ENCODE measurements at places on chromosomes 1 and 21. TPM values are rescaled to one million over a fixed set of nuclear protein-coding genes. Genes with fewer than 3 reads are reported as not detected.

GRCh38 chr1:19319196-19319595, 7.1 kb downstream of the SLC66A1 start:
- no peak for DNase-seq

- no peak for DNase-seq
These were observed 12.5 kb upstream of the SPSB1 start for GRCh38 chr1:9280015-9280860.

DNA sequence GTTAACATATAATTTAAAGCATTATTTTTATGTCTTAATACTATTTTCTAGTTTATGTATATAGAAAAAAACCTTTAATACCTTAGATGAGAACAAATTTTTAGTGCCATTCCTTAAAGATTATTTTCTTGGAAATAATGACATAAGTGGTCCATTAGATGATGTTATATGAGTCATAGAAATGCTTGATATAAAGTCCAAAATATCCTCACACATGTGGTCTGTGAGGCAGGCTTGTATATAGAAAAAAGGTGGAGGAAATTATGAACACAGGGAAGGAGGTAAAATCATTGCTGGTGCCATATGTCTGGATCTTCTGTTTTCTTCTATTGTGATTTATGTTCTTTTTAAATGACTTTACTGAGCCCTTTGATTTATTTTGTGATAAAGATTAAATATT, 79.3 kb downstream of the MAP3K7CL start:
- no peak for DNase-seq

DNA sequence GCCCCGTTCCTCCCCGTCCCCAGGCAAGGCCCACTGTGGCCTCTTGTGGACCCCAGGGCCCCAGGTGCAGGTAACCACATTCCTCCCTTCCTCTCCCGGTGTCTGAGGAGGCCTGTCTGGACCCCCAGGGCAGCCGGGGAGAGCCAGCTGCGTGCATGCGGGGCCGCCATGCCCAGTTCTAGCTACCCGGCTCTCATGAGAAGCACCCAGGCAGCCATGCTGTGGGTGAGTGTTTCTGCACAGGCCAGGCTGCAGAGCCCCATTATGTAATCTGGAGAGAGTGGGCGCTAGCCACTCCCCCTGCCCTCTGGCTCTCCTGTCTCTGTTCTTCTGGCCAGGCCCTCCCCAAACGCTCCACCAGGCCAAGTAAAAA, 18.4 kb upstream of the PLEKHG5 start:
- DNase-seq, result no peak

SERINC2 gene
- 15.6 TPM for polyA plus RNA-seq

WDR26 gene
- 62.3 TPM for polyA plus RNA-seq

KCNA2 gene
- polyA plus RNA-seq, result 0.50 TPM

Data from thymus (tissue), 14 donors.